ENCODE measurements at places on chromosomes 2 and 18.

DNA sequence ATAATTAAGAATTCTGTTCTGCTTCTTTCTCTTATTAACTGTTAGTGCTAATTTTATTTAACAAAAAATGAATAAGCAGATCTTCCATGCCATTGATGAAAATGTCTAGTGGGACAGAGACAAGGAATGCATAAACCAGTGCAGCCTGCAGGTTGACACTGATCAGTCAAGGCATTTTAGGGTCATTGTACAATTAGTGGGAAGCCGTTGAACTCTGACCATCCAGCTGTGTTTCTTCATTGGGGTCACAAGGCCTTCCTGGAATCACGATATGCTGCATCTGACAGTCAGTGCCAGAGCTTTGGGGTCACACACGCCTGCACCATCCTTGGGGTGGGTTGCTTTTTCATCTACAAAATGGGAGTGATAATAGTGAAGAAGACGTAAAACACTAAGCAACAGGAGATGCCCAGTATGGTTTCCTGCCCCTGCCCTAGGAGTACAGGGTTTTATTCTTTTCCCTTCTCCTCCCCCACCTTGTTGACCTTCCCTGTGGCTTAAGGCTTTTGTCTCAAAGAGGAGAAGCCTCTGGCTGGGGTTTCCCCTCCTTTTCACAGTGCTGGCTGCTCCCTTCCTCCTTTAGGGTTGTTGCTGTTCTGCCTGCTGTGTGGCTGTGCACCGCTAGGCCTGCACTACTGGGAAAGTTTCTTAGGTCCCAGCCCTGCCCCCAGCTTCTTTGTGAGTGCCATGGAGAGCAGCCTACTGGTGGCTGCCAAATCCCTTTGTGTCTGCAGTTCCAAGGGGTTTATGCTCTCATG, 245.6 kb downstream of the TPGS2 start:
- DNase-seq = no peak

- peak; percentile 84 for DNase-seq
Observed at GRCh38 chr2:241950413-241951315, 81.1 kb downstream of the RTP5 start.

DNA sequence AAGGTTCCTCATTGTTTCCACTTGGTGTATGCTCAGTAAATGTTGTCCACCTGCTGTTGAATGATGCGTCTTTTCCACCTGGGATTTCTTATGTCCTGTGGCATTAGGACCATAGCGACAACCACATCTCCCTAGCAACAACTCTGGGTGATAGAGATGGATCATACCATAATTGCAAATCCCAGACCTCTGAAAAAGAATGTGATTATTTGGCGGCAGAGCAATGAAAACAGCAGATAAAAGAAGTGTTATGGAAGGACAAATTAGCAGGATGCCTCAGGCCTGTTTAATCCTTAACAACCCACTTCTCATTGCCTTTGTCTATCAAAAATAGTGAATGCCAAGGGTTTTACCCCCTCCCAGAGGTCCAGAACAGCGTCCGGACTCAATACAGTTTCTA, 278.9 kb downstream of the TSN start:
- no peak for DNase-seq

DNA sequence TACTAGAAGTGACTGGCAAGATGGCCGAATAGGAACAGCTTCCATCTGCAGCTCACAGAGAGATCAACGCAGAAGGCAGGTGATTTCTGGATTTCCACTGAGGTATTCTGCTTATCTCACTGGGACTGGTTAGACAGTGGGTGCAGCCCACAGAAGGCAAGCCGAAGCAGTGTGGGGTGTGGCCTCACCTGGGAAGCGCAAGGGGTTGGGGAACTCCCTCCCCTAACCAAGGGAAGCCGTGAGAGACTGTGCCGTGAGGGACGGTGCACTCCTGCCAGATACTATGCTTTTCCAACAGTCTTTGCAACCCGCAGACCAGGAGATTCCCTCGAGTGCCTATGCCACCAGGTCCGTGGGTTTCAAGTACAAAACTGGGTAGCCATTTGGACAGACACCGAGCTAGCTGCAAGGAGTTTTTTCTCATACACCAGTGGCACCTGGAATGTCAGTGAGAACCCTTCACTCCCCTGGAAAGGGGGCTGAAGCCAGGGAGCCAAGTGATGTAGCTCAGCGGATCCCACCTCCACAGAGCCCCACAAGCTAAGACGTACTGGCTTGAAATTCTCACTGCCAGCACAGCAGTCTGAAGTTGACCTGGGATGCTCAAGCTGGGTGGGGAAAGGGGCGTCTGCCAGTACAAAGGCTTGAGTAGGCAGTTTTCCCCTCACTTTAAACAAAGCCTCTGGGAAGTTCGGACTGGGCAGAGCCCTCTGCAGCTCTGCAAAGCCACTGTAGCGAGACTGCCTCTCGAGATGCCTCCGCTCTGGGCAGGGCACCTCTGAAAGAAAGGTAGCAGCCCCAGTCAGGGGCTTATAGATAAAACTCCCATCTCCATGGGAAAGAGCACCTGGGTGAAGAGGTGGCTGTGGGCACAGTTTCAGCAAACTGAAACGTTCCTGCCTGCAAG, 40.1 kb downstream of the PLEK start:
- no peak for DNase-seq

DNA sequence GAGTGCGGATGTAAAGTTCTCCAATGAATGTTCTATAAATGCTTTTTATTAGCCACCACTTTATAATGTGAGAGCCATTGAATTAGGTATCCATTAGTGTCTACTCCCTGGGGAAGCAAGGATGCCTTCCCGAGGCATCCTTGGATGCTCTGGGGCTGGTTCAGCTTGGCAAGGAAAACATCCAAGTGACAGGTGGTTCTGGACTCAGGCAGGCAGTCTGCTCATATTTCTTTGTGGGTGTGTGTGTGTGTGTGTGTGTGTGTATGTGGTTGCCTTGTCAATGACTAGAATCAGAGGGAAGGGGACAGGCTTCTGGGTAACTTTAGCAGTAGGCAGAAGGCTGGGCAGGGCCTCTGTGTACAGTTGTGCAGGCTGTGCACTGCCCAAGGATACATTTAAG, 149.2 kb downstream of the TSN start:
- no peak for DNase-seq

All from GM12891 (cell line).